ENCODE measurements at places on chromosomes 16 and 17.

- DNase-seq: peak; percentile 71
Observed at GRCh38 chr17:30290696-30291542, 825 bp downstream of the BLMH start.

DNA sequence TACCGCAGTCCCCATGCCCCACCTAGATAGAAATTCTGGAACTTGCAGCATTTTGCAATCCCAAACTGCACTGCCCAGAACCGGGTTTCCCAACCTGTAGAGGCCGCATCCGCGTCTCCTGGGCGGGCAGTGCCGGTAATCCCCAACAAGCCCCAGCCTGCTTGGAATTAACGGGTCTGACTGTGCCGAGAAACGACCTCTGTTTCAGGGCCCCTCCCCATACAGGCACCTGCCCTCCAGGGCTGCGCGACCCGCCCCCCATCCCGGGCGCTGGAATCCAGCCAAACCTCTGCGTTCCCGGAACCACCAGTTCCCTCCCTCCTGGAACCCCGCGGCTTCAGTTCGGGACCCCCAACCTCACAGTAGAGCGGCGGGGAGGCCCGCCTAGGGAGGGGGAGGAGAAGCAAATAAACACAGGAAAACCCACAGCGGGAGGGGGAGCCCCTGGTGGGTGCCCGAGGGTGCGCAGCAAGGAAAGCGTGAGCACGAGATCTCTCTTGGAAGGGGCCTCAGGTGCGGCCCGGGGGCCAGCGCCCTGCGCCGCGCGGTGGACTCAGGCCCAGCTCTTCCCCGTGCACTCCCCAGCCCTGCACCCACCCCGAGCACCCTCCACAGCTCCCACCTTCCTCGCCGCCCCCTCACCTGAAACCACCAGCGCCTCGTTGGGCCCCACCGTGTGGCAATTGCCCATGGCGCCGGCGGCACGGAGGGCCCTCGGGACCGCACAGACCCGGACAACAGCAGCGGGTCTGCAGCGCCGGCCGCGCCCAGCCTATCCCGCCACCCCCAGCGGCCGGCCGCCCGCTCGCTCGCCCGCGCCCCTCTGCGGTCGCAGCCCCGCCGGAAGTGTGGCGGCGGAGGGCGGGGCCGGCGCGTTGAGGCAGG, at the start of gene FLOT2:
TSS of gene FLOT2 (minus strand) at position 850 of the 885 bp plus-strand sequence. CDS start at position 691, 159 bp downstream.
- DNase-seq: peak; percentile 89

GRCh38 chr17:49664706-49665211, 13.1 kb downstream of the SPOP start:
- no peak for DNase-seq

GRCh38 chr16:80015566-80015965, 415.0 kb upstream of the MAF start:
- no peak for DNase-seq

GRCh38 chr16:85608515-85608885, 4.6 kb upstream of the GSE1 start:
- no peak for DNase-seq

- DNase-seq: no peak
Observed at GRCh38 chr16:5928476-5929065, 831.0 kb upstream of the EEF2KMT start.

Measured in stomach (tissue), 19 donors.